ENCODE measurements at places on chromosomes 3 and 15. TPM values are rescaled to one million over a fixed set of nuclear protein-coding genes. Genes with fewer than 3 reads are reported as not detected.

The GOLGA8T gene
- total RNA-seq = not detected

DNA sequence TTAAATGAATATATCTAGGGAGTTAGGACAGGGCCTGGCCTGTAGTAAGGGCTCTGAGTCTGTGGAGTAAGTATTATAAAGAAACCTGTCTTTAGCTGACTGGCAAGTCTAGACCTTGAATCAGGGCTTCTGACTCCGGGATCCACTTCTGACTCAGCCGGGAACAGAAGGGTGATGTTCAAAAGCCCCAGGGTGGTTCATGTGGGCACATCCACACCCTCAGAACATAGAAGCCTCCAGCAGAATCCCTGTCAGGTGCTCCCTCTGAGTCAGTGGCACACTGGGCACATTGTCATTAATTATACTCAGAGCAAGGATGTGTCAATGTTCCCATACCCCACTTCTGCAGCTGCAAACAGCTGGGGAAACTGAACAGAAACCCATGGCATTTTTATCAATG lies 26.7 kb upstream of the SNRK start:
- DNase-seq = peak; percentile 66

GRCh38 chr3:37072892-37073291 lies 79.6 kb downstream of the MLH1 start:
- peak; percentile 59 for DNase-seq

DNA sequence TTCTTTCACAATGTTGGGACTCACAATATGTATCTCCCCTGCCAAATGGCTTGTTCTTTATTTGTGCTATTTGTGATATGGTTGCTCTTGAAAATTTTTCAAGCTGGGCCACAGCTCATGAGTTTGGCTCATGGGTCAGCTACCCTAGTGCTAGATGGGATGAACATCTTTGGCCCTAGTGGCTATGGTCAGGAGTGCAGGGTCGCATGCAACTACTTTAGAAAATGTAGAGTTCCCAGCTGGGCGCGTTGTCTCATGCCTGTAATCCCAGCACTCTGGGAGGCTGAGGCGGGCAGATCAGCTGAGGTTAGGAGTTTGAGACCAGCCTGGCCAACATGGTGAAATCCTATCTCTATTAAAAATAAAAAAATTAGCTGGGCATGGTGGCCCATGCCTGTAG lies 55.8 kb downstream of the POLR2M start:
- no peak for DNase-seq

GRCh38 chr3:197356275-197356674 lies 57.9 kb upstream of the DLG1 start:
- no peak for DNase-seq

DNA sequence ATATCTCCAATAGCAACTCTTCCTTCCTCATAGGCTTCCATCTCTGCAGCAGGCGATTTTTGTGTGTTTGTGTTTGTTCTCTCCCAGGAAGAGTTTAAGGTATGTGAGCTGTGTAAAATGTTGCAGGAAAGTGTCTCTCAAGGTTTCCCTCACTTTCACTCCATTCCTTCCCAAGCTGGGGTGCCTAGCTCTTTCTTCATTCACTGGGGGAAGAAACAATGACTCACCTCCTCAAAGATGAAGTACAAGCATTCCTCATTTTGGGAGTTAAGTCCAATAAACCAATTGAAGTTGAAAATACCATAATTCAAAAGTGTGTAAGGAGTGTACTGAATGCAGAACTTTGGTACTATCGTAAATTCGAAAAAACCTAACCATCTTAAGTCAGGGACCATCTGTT lies 422.7 kb upstream of the CFAP20DC start:
- DNase-seq = no peak

DNA sequence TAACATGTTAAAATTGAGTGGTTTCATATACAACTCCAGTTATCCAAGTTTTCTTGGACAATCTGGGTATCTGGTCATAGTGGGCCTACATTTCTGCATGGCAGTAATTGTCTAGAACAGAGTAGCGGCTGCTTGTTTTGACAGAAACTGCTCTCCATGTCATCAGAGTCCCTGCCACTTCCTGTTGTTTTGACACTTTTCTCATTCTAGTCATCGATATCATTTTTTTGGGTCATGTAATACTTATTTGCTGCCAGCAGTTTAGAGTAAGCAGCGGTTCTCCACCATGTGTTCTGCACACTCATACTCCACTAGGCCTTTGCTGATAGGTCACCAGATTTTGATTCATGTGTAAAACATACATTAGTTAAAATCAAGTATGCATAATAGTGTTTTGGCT lies 81.5 kb downstream of the SLC25A26 start:
- no peak for DNase-seq

GRCh38 chr3:153631102-153631501 lies 469.1 kb downstream of the RAP2B start:
- DNase-seq = no peak

DNA sequence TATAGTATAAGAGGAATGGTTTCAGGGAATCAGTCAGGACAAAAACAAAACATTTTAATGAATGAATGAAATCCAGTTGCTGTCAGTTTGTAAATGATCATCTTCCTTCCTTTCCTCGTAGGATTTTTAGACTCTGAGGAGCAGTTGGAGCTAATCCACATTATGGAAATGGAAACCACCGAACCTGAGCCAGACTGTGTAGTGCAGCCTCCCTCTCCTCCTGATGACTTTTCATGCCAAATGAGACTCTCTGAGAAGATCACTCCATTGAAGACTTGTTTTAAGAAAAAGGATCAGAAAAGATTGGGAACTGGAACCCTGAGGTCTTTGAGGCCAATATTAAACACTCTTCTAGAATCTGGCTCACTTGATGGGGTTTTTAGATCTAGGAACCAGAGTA lies 3.1 kb downstream of the TIPARP start:
- no peak for DNase-seq

DNA sequence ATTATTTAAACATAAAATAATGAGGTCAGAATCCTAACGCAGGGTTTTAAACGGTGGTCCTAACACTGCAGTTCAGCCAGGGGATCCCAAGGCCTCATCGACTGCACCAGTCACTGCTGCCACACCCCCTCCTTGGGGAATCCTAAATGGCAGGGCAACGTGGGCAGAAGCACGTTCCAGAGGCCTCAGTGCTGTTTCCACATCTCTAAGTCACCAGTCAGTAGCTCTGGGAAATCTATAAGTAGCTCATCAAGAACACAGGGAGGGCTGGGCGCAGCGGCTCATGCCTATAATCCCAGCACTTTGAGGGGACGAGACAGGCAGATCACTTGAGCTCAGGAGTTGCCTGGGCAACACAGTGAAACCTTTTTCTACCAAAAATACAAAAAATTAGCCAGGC lies 47.5 kb downstream of the PRTG start:
- DNase-seq = no peak

All from SK-MEL-5 (cell line).